Fibroblast of villous mesenchyme (primary cell): ENCODE measurements at places on chromosomes 3 and 15. TPM values are rescaled to one million over a fixed set of nuclear protein-coding genes. Genes with fewer than 3 reads are reported as not detected.

Gene ZNF710
- total RNA-seq: 13.0 and 16.8 TPM in 2 replicates

DNA sequence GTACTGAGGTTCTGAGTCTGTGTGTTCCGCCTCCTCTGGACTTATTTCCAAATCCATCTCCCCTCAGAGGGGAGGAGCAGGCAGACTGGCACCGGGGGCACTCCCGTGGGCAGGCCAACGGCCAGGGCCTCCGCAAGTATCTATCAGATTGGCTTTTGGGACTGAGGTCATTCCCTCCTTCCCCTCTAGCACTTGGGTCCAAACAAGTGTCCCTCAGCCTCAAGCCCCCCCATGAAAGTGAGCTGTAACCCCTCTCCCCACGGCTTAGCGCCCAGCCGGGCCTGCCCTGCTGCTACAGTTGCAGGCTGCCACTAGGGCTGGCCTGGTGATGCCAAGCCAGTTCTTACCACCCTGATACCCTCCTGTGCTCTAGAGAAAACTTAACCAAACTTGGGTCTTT is 17.4 kb downstream of the ITGA11 start:
- DNase-seq: no peak

Gene TMCO5A
- not detected in 2 replicates for total RNA-seq

DNA sequence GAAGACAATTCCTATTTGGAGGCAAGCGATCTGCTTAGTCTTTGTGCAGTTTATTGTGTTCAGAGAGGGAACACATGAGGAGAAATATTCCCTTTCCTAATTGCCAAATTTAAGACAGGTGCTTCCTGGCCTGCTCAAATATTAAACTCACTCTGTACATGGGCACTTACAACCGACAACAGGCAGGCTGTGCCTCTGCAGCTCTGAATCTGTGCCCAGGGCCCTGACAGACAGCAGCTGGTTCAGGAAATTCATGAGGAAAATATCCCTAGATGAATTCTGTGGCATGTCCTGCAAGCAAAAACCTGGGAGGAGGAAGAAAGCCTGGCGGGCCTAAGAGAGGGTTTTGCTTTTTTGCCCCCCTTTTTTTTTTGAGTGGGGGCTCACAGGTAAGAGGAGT is 169.3 kb upstream of the TRIM42 start:
- DNase-seq: no peak

DNA sequence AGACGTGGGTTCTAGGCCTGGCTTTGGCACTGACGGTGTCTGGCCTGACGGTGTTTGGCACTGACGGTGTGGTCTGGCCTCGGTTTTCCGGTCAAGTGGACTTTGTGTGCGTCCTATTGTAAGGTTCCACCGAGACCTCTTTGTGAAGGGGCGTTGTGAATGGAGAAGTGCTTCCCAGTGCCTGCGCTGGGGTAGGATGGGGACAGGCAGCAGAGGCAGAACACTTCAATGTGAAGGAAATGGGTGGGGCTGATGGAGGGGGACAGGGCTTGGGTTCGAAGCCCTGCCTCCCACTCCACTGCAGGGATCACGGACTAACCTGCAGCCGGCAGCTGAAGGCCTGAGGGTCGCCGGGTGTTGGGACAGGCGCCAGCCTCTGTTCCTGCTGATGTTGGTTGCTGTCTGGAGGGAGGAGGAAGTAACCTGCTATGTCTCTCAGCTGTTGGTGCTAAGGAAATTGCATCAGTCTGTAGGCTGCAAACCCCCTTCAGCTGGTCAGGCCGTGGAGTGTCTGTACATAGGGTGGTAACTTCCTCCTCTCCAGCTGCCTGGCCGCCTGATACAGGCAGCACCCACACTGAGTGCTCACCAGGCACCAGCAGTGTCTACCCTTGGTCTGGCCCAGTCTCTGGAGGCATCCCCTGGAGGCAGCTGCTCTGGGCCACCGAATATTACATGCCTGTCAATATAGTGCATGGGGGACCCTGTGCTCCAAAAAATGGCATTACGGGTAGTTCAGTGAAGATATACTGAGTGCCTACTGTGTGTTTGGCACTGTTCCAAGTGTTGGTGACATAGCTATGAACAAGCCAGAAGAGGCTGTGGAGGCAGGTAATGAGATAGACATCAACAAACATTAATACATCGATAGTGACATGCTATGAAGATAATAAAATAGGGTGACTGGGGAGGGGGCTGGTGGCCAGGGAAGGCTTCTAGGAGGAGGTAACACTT is 1.1 kb downstream of the TM6SF1 start:
- peak; percentile 75 for DNase-seq

Gene FHIT
- 1.6 and 2.2 TPM in 2 replicates for total RNA-seq
